ENCODE measurements at places on chromosomes 3 and 15. TPM values are rescaled to one million over a fixed set of nuclear protein-coding genes. Genes with fewer than 3 reads are reported as not detected.

CPNE9 gene
- polyA plus RNA-seq = not detected

DNA sequence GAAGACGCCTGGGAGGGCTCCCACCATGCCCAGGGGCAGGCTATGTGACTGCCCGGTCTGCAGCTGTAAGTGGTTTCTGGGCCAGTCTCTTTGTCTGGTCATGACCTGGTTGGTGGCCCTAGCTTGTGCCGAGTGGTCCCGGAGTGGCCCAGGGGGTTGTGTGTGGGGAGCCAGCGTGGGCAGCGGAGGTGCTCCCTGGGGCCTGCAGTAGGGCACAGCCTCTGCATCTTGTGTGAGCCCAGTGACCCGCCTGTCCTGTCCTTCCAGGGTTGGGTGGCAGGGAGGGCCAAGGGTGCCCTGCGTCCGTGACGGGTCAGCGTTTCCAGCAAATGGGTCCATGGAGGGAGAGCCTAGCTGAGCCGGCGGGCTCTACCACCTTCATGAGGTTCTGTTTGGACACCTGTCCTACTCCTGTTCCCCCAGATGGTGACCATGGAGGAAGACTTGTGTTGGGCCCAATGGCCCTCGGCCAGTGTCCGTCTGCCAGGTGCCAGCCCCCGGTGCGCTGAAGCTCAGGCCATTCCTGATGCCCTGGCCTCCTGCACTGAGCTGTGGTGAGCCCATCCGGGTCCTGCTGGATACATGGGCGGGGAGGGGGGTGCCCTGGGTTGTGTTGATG, 215.4 kb downstream of the SNRPN start:
- peak; percentile 6 for DNase-seq

TMC3 gene
- not detected for polyA plus RNA-seq

ROPN1 gene
- polyA plus RNA-seq = not detected

SAXO2 gene
- polyA plus RNA-seq = 0.55 TPM

GRCh38 chr3:151483961-151484520, 23.2 kb upstream of the IGSF10 start:
- DNase-seq = no peak

DNA sequence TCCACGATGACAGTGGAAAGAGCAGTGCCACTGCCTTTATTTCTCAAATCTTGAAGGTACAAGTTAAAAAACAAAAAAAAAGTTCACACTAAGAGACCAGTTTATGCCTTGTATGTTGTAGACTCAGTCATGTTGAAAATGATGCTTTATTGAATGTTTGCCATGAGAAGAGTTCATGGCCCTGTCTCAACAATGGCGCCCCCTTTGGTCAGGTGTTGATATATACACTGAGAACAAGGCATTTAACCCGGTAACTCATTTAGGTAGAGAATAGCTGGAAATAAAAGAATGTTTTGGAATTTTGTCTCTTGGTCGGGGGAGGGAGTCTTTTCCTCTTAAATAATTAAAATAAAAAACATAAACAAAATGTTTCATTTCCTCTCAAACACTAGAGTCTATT, 145.6 kb upstream of the SLC2A2 start:
- DNase-seq = no peak

C15orf62 gene
- 0.33 TPM for polyA plus RNA-seq

DNA sequence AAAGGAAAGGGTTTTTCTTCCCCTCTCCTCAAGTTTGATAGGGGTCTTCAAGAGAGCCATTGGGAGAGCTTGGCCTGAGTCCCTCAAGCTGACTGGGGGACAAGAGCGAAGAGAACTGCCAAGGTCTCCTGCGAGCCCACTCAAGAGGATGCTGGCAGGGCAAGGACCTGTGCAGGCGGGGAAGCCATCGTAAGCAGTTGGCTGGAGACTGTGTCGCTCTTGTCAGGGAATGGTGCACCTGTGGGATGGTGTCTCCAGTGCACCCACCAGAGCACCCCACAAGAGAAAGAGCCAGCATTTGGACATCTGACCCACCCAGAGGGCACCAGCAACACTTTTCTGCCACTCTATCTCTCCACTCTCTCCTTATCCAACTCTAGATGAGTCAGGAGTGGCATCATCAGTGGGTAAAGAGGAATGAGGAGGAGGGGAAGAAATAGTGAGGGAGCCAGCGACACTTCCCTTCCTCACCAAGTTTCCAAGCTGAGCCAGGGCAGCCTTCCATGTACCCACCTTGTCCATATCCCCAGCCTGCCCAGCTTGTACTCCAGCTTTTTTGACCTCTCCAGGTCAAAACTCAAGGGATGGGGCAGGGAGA, 13.6 kb upstream of the XIRP1 start:
- DNase-seq = no peak

- peak; percentile 38 for DNase-seq
Measured at GRCh38 chr3:9153904-9154619, 95.4 kb downstream of the SRGAP3 start.

GRCh38 chr3:134102976-134103375, 73.3 kb upstream of the SLCO2A1 start:
- no peak for DNase-seq

GRCh38 chr15:60519218-60519617, 40.3 kb upstream of the ICE2 start:
- DNase-seq = no peak

- no peak for DNase-seq
Measured at GRCh38 chr15:38216763-38217162, 35.9 kb upstream of the SPRED1 start.

GRCh38 chr3:25156626-25157025, 271.4 kb upstream of the RARB start:
- DNase-seq = no peak

DNA sequence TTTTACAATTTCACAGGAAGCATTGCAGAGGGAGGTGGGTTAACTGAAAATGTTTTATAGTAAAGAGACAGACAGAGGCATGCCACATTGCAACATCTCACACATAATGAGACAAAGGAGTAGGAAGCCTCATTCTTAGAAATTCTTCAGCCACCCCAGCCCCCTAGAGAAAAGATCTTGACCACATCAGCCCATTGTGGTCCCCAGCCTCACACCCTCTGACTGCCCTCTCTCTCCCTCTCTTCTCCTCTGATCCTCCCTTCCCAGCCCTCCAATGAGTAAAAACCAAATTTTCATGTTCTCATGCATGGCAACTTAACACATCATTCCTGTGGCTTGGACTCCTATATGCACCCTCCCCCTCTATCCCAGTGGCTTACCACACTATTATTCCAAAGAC, 174.1 kb downstream of the UACA start:
- no peak for DNase-seq

SLC6A6 gene
- 37.6 TPM for polyA plus RNA-seq

CLRN1 gene
- polyA plus RNA-seq = not detected

DNA sequence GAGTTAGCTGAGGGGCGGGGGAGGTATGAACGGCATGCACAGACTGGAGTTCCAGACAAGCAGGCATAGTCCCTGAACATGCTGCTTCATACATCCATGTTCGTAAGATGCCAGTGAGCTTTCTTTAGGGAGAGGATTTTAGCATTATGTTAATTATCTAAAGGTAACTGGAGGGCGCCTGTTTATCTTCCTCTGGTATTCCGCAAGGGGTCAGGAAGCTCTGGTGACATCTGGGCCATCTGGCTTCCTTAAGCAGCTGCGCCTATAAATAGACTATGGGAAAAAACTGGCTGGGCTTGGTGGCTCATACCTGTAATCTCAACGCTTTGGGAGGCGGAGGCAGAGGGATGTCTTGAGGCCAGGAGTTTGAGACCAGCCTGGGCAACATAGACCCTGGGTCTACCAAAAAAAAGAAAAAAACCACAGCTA, 1.5 kb upstream of the FBXO22 start:
- no peak for DNase-seq

ALDH1A2 gene
- 15.5 TPM for polyA plus RNA-seq

GRCh38 chr3:148205977-148206376, 491.7 kb upstream of the AGTR1 start:
- no peak for DNase-seq

DNA sequence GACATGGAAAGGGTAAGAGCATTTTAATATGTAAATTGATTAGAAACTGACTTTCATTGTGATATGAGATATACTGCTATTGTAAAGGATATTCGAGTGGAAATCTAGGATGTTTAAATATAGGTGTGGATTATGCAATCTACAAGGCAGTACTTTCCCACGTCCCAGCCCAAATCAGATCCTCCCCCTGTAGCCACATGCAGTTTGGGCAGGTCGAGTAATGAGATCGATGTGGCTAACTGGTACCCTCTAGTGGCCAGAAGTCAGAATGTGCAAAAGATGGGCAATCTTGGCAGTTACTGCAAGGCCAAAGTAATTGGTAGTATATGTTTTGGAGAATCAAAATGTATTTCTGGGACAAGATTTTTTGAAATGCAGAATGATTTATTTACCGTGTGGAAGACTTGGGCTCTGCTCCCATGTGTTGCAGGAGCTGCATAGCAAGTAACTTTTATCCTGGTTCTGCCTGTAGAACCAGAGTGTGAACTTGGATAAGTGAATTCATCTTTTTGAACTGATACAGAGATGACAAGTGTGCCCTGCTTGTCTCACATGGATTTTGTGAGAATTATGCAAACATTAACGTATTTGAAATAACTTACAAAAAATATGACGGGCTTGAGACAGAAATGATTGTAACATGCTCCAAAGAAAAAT, 94.5 kb upstream of the ADAMTSL3 start:
- peak; percentile 32 for DNase-seq

PDZRN3 gene
- 102 TPM for polyA plus RNA-seq

- no peak for DNase-seq
Measured at GRCh38 chr15:75827691-75828090, 15.6 kb upstream of the UBE2Q2 start.

GRCh38 chr3:100796556-100796955, 87.3 kb downstream of the TFG start:
- DNase-seq = no peak

DNA sequence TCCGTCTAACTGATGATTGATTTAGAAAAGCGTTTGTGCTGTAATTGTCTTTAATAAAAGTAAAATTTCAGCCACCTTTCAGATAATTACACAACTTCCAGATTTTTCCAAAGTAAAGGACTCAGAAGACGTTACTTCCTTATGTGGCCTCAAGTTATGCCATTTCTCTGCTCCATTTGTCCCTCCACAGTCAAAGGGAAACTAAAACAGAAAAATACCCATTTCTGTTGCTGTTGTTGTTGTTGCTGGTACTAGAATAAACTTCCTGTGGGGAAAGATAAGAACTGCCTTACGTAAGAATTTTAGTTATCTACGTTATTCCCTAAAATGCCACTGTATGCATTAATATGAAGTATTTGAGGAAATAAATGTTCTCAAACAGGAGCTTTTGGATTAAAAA, 153.9 kb downstream of the P3H2 start:
- no peak for DNase-seq

- DNase-seq = no peak
Measured at GRCh38 chr15:100944244-100944895, 25.2 kb downstream of the LRRK1 start.

- no peak for DNase-seq
Measured at GRCh38 chr3:190359813-190360212, 28.1 kb upstream of the CLDN16 start.

DNA sequence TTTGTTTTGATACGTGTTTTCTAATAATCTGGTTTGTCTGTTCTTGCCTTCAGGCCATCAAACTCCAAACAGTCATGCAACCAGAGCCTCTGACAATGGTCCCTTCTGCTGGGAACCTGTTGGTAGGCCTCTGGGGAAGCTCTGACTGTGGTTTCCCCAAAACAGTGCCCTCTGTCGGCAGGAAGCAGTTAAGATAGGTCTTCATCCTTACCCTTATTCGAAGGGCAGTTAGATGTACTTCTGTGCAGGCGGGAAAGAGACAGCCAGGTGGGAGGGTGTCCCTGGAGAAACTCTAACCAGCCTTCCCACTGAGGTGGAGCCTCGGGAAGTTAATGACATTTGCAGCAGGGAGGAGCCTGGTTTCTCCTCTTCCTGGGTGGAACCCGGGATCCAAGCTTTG, 81.6 kb upstream of the CHMP2B start:
- DNase-seq = no peak

DNA sequence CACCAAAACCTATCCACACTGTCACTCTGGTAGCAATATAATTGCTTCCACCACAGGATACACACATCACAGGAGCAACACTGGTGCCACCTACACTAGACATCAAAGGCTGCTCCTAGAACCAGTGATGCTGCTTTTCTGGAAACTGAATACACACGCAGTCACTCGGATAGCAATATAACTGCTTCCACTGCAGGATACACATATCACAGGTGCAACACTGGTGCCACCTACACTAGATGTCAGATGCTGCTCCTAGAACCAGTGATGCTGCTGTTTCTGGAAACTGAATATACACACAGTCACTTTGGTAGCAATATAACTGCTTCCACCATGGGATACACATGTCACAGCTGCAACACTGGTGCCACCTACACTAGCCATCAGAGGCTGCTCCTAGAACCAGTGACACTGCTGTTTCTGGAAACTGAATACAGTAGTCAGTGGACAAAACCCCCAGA, 6.9 kb upstream of the TNFSF10 start:
- DNase-seq = no peak

CSPG5 gene
- polyA plus RNA-seq = 0.42 TPM

DNA sequence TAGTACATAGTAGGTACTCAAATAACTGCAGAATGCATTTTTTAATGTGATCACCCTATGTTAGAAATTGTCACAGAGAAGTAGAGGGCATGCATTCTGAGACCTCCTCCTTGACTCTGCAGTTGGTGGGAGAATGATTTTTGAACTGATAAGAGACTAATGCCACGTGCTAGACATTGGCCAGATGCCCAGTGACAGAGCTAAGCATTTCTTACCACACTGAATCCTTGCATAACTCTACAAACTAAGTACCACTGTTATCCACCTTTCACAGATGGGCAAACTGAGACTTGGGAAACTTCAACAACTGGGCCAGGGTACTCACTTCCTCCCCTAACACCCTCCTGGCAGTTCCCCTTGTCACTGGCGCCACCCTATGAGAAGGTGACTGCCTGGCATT, 33.5 kb upstream of the SPATA12 start:
- DNase-seq = no peak

- DNase-seq = no peak
Measured at GRCh38 chr15:76158226-76158625, 98.4 kb downstream of the TMEM266 start.

- no peak for DNase-seq
Measured at GRCh38 chr15:92429378-92430068, 35.8 kb downstream of the ST8SIA2 start.

CHRFAM7A gene
- 0.57 TPM for polyA plus RNA-seq

DNA sequence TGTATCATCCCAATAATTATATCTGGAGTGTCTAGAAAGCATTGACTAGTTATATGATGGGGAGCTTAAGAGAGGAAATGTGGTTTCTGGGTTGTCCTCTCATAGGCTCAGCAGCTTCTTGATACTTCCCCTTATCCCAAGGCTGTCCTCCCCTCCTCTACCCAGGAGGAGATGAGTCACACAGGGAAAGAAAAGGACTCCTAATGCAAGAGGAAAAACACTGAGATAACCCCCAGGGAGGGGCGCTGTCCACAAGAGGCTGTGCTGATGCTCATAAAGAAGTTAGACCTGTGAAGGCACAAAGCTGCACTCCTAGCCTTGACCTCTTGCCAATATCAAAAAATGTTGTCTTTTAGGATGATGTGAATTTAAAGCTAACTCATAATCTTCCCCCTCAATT, 28.8 kb upstream of the GYG1 start:
- DNase-seq = no peak

- DNase-seq = no peak
Measured at GRCh38 chr3:140170612-140171011, 235.6 kb downstream of the CLSTN2 start.

- DNase-seq = no peak
Measured at GRCh38 chr15:53209396-53210042, 419.4 kb upstream of the ONECUT1 start.

FILIP1L gene
- 139 TPM for polyA plus RNA-seq
